ENCODE measurements at places on chromosomes 4 and X.

DNA sequence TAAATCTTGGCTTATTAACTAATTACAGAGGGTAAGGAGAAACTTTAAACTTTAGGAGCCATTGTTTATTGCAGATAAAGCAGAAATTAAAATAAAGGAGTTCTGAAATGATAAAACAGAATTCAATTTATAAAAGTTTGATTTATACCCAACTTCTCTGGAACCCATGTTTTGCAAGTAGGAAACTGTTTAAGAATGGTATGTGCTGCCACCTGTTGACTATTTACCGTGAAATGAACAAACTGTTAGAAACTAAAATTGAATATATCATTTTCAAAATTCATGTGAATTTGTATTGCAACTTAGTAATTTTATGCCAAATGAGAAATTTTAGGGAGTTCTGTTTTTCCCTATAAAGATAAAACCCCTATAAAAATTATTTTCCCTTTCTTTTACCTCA is 11.0 kb upstream of the TBC1D8B start:
- peak; percentile 14 for DNase-seq

- DNase-seq = no peak
Observed at GRCh38 chr4:76270244-76271175, 19.0 kb downstream of the FAM47E start.

- DNase-seq = no peak
Observed at GRCh38 chr4:17142232-17142711, 243.8 kb upstream of the LDB2 start.

- DNase-seq = no peak
Observed at GRCh38 chr4:14096396-14096965, 469.0 kb upstream of the BOD1L1 start.

DNA sequence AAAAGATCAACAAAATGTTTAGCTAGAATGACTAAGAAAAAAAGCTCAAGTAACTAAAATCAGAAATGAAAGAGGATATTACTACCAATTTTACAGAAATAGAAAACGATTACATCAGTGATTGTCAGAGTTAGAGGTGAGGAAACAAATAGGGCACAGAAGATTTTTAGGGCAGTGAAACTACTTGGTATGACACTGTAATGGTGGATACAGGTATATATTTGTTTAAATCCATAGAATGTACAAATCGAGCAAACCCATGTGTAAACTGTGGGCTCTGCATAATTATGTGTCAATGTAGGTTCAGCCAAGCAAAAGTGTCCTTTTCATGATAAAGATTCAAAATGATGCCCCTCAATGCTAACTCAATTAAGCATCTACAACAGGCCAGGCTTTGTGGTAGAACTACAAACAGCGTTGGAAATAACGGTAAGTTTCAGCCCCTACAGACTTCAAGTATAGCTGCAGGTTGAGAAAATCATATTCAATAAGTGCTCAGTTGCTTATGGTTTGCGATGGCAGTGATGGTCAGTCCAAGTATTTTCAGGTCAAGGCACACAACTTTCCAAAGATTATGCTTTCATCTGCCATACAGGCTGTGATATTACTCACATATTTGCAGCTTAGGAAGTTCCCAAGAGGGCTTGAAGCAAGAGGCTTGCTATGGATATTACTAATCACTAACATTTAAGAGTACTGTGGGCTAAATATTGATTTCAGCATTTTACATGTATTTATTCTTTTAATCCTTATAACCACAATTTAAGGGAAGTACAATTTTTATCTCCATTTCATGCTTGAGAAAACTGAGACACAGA is 158.6 kb downstream of the TET2 start:
- no peak for DNase-seq

GRCh38 chr4:1900087-1900433 is 28.9 kb downstream of the NSD2 start:
- no peak for DNase-seq

- no peak for DNase-seq
Observed at GRCh38 chr4:2290974-2291704, 29.2 kb upstream of the MXD4 start.

DNA sequence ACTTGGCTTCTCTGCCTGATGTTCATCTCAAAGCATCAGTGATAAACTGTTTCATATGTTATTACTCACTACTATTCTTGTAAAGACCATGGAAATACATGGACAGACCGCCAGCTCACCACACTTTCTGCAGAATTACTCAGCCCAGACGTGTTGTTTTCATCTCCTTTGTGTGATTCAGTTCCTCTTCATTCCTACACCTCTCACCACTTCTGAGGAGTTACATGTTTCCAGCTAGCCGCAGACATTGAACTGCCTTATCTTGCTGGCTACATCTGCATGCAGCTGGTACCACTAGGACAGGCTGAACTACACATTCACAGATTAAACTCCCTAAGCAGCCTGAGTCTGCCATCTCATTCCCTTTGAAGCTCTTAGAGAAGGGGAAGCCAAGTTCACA is 443.2 kb upstream of the FGF16 start:
- no peak for DNase-seq

GRCh38 chrX:139086246-139086645 is 374.7 kb upstream of the FGF13 start:
- no peak for DNase-seq

DNA sequence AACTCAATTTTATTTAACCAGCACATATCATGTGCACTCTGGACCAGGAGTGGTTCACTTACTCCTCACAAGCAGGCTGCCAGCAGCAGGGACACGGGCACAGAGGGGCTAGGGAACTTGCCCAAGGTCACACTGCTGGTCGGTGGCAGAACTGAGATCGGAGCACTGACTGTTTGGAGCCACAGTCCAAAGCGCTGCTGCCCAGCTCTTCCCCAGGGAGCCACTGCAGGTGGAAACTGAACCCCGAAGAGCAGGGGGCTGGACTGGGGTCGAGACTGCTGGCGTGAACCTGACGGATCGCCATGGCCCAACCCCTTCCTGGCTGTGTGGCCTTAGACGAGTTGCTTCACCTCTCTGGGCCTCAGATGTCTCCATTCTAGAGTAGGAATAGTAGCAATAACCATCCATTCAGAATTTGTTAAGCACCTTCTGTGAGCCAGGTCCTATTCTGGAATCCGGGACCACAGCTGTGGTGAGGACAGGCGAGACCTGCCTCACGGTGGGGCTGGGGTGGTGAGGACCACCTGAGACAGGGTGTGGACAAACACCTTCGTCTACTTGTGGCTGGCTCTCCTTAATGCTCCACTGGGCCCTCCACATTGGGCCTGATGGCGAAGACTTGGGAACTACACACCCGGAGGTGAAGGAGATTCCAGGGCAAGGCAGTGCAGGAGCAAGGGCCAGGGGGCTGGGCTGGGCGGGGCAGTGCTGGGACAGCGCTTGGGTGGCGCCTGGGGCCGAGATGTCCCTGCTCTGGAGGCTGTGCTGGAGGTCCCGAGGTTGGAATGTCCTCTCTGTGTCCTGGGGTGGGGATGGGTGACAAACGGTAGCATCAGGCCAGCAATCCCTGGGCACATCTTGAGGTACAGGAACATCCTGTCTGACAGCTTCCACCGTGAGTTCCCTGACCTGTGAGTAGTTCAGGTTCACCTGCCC is 32.0 kb upstream of the KIAA0232 start:
- peak; percentile 96 for DNase-seq

DNA sequence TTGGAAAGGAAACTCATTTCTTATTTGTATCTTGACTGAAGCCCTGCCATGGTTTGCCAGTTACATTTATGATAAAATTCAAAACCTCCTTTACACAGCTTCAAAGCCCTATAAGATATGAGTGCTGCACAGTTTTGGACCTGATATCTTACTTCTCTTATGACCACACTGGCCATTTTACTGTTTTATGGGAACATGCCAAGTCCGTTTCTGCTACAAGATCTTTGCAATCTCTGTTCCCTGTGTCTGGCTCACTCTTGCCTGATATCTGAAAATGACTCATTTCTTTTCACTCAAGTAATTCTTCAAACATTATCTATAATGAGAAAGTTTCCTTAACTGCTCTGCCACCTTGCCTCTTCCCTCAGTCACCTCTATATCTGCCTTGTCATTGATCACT is 247.3 kb downstream of the SPOCK3 start:
- no peak for DNase-seq

GRCh38 chr4:4754641-4755040 is 104.8 kb upstream of the MSX1 start:
- DNase-seq = no peak

- DNase-seq = peak; percentile 14
Observed at GRCh38 chr4:139921429-139922184, 232.4 kb downstream of the MAML3 start.

DNA sequence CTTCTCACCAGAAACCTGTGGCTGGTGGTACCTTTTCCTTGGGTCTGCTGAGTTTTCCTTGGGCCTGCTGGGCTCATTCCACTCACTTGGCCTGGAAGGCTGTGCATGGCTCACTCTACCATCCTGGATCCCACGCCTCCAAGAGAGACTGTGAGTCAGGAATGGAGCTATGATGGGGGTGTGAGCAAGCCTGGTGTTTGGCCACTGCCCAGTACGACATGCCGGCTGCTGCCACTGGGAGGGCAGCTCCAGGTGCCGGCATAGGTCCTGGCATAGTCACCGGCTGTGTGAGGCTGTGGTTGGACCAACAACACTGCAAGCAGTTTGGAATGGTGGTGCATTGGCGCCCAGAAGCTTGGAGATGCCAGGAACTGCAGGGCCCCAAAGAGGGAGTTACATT is 721.7 kb downstream of the PCDH18 start:
- DNase-seq = no peak

- no peak for DNase-seq
Observed at GRCh38 chr4:73099143-73099542, 29.6 kb upstream of the COX18 start.

DNA sequence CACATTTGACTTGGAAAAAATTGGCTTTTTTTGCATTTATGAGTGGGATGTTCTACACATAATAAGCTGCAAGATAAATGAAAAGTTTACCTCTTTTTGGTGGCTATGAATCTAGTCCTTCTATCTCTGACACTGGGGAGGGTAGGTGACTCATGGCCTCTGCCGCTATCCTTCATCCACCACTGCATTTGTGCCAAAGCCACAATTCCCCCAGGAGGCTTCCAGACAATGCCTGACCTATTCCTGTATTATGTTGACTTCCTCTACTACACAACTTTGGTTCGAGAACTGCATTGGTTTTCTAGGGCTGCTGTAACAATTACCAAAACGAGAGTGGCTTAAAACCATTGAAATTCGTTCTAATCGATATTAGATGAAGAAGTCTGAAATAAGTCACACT is 245.6 kb downstream of the TRAM1L1 start:
- DNase-seq = no peak

DNA sequence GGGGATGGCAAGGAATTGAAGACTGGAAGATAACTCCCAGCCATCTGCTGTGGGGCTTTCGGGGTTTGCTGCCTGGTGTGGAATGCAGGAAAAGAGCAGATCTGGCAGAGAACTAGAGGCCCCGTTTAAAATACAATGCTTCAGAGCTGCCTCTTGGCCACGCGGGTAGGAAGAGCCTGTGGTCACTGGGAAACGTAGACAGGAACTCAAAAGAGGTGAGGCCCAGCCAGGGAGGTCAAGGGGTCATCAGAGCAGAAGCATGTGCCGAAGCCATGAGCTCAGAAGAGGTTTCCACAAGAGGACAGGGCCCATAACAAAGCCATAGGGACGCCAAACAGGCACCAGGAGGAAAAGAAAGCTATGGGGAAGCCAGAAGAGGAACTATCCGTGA is 14.5 kb upstream of the STS start:
- DNase-seq = no peak

GRCh38 chr4:133440404-133440803 is 291.3 kb downstream of the PCDH10 start:
- DNase-seq = no peak

DNA sequence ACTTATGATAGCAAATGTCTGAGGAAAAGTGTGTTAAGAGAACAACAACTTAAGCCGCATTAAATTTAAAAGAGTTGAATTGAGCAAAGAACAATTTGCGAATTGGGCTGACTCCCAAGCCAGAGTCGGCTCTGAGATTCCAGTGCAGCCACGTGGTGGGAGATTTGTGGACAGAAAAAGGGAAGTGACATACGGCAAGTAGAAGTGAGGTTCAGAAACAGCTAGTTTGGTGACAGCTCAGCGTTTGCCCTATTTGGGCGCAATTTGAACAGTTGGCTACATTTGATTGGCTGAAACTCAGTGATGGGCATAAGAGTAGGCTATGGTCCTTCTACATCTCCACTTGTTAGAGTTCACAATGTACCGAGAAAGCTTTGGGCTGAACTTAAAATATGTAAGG is 124.0 kb downstream of the PRKX start:
- no peak for DNase-seq

- DNase-seq = no peak
Observed at GRCh38 chr4:33104273-33104672, 2384.1 kb downstream of the PCDH7 start.

DNA sequence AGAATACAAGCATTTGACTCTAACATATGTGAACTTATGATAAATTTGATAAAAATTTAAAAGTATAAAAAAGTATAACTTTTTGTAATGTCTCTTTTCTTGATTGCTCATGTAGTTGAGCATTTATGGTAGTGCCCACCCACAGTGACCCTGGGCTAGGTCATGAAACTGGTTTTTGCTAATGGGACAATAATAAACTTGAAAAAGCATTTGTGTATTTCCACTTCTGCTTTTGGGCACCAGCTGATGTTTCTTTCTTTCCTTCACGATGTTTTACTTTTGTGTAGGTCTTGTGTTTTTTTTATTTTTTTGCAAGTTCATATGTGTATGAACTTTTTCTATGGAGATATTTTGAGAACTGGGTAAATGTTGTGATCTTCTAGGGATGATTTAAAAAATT is 313.1 kb downstream of the CBLL2 start:
- no peak for DNase-seq

DNA sequence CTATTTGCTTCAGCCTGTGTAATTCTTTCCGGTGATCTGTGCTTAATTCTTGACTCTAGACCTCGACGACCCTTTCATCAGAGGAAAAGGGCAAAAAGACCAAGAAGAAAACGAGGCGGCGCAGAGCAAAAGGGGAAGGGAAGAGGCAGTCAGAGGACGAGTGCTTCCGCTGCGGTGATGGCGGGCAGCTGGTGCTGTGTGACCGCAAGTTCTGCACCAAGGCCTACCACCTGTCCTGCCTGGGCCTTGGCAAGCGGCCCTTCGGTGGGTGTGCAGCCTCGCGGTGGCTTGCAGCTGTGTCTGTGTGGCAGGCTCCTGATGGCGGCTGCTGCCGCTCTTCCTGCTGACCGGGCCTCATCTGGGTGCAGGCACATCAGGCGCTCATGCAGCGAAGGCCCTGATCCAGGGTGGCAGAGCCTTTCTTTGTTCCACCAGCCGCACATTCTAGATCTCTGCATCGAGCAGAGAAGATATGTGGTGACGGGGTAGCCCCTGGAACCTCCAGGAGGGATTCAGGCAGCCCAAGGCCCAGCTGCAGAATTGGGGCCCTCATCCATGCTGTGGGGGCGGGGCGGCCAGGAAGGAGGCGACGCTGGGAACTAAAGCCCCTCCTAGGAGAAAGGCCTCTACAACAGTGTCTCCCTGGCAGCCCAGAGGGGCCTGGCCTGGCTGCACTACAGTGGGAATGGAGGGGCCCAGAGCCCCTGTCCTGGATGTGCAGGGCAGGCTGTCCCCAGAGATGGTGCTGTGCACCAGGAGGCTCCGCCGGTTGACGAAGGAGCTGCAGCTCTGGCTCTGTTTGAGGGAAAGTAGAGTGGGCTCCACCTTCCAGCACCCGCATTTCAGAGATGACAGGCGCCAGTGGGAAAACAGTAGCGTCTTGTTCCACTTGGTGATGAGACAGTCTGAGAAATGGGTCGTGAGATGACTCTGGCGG is 32.1 kb downstream of the NELFA start:
- DNase-seq = no peak

All from T47D (cell line).